ENCODE measurements at places on chromosomes 13 and 19.

GRCh38 chr19:13946414-13946813 is 5.9 kb upstream of the DCAF15 start:
- no peak for DNase-seq

DNA sequence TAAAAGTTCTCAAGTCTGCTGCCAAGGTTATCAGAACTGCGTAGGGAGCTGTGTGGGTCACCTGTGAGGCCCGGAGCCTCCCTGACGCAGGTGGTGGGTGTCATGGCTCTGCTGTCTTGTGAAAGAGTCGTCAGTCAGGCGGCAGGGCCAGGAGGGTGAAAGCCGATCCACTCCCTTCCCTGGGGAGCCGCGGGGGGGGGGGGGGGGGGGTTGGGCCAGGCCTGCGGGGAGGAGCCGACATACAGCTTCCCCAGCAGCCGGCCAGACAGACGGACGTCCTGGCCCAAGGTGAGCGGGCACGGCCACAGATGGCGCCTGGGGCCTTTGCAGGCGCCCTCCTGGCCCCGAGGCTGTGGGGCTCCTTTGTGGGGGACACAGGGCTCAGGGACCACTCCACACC is 12.4 kb downstream of the SBNO2 start:
- DNase-seq: no peak

DNA sequence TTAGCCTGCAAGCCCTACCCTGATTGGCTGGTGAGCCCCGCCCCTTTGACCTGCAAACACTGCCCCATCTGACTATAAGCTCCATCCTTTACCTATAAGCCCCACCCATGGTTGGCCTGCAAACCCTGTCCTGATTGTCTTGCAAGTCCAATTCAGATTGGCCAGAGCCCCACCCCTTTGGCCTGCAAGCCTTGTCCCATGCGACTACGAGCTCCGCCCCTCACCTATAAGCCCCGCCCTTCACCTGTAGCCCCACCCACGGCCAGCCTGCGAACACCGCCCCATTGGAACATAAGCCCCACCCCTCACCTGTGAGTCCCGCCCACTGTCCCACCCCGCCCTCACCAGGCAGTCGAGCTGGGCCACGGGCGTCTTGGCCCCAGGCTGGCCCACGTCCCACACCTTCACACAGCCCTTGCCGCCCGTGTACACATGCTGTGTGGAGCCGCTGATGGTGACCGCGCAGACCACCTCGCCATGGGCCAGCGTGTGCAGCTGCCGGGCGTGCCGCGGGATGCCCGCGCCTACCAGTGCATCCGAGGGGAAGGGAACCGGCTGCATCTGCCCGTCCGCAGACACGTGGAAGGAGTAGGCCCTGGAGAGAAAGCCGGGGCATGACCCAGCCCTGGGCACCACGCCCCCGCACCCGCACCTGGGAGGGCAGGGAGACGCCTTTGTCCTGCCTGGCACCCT is 22.9 kb downstream of the TLE2 start:
- no peak for DNase-seq

DNA sequence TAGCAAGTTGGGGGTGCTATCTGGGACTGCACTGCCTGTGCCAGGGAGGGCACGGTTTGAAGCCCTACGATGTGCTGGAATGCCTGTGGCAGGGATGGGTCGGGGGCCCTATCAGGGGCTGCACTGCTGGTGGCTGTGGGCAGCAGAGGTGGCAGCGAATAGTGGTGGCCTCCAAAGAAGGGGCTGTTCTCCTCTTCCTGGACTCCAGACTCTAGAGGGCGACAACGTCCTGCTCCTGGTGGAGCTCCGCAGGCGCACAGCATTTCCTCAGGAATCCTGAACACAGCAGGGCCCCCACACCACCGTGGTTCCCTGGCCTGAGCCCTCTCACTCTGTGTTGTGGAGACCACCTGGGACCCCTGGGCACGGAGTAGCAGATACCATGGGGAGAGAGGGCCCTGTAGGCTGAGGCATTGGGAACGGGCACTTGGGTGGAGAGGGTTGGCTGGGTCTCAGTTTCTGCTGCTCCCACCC is 145.6 kb downstream of the TNFRSF19 start:
- DNase-seq: no peak

GRCh38 chr19:11225815-11226214 is 13.6 kb upstream of the ANGPTL8 start:
- no peak for DNase-seq

DNA sequence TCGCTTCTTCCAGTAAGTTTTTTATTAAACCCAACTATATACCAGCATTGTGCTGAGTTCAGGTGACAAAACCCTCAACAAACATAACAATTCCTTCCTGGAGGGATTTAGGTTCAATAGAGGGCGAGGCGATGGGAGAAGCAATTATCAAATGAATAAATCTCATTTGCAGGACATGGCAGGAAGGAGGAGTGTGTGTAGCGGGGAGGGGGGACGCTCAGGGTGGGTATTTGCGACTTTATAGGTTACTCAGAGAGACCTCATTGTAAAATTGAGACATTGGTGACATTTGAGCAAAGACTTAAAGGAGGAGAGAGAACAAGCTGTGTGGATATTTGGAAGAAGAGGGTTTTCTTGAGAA is 3.9 kb downstream of the C3 start:
- no peak for DNase-seq

GRCh38 chr19:2503521-2504109 is 27.7 kb downstream of the GADD45B start:
- DNase-seq: no peak

GRCh38 chr19:2326699-2327360 is 1.6 kb downstream of the LSM7 start:
- DNase-seq: no peak

GRCh38 chr19:23515551-23515950 is 120.3 kb upstream of the ZNF91 start:
- DNase-seq: no peak

- no peak for DNase-seq
Measured at GRCh38 chr19:50542943-50543342, 25.3 kb downstream of the LRRC4B start.

GRCh38 chr13:34738254-34738992 is 203.6 kb upstream of the NBEA start:
- DNase-seq: no peak

- DNase-seq: peak; percentile 71
Measured at GRCh38 chr19:38686530-38686888, 39.1 kb downstream of the ACTN4 start.

DNA sequence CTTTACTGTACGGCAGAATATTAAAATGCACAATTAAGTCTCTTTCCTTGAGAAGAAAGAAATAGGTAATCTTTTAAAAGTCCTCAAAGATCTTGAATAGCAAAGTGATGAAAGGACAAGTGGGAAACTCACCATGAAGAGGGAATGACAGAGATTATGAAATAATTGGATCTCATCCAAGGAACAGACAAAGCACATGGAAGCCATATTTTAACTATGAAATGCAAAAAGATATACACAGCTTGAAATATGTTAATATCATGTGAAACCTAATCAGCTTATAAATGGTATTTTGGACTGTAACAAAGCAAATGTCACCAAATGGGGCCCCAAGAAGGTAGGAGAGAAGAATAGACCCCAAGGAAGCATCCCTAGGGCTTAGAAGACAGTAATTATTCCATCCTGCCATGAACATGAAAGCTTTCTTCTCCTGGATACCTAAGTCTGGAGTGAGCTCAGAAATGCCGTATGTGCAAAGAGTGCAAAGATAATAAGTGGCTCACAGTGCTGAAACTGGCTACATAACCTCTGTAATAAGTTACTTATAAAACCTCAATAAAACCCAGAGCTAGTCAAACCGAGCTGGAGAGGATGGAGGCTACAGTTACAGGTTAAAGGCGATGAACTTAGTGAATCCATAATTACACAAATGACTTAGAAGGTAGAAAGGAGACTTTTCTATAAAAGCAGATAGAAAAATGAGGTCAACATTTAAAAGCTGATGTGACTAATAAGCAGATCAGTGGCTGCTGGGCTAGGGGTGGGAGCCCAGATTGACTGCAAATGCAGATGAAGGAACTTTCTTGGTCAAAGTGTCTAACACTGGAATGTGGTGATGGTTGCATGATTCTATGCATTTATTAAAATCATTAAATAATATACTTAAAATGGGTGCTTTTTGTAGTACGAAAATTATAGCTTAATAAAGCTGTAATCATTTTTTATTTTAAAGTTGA is 34.4 kb downstream of the DCLK1 start:
- DNase-seq: no peak

GRCh38 chr13:53642306-53642705 is 613.7 kb downstream of the OLFM4 start:
- no peak for DNase-seq

DNA sequence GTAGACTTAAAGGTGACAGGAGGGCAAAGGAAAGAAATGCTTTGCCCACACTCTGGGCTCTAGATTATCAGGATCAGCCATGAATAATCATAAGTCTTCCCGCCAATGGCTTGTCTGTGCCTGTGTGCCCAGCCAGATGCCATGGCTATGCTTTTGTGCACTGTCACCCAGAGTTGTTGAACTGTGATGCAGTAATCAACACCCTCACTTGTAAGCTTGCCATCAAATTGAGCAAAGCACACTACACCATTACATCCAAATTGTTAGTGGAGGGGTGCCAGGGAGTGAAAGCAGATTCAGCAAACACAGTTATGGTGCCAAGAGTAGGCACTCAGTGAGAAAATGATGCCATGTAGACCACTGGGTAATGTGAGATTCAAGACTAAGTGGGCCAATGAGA is 845.3 kb upstream of the MIR17HG start:
- DNase-seq: no peak

DNA sequence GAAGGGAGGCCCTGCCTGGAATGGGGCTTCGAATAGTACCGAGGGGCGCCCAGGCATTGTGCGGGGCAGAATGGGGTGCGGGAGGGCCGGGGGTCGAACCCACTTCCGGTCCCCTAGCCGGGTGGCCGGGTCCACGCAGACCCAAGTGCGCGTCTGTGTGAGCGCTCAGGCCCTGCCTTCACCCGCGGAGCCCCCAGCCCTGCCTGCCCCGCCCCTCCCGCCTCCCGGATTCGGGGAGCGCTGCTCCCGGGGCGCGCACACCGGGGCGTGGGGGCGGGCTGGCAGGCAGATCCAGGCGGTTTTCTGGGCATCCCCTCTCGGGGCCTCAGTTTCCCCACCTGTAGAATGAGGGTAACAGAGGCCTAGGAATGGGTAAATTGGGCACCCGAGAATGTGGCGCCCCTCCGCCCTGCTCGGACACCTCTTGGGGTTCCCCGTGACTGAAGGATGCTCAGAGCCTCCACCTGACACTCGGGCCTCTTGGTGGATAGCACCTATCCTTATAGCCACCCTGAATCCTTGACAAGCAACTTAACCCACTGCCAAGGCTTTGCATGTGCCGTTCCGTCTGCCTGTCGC is 682 bp downstream of the PIK3R2 start:
- DNase-seq: no peak

DNA sequence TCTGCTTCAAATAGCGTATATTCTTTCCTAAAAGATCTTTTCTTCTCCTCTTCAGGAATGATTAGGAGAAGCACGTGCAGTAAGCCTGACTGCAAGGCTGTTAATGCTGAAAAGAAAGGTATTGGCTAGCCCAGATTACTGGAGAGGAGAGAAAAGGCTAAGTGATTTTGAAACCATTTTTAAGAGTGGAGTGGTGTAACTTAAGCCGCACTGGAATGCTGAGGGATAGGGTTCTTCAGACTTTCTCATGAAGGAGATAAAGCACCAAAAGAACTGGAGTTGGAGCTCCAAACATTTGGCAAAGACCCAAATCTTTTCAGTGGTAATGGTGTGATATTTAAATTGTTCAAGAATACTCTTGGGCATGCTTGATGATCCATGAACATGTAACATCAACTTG is 388.3 kb downstream of the COG6 start:
- DNase-seq: no peak

- peak; percentile 47 for DNase-seq
Measured at GRCh38 chr19:10113964-10114650, 2.6 kb downstream of the P2RY11 start.

GRCh38 chr13:68784275-68784674 is 1323.4 kb upstream of the ATXN8OS start:
- DNase-seq: no peak

DNA sequence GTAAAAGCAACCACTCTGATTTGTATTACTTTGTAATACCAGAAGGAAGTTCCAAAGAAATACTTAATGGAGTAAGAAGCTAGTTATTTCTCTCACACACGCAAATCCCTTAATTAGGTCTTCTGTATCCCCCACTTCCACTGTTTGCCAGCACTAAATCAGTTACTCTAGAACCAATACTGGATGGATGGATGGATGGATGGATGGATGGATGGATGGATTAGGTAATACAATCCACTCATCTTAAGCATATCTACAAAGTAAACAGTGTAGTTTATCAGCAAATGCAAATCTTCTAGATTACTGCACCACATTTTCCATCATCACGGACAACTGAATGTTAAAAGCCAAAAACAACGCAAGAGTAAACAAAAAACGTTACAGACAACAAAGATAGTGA is 5.2 kb upstream of the EFNB2 start:
- no peak for DNase-seq

DNA sequence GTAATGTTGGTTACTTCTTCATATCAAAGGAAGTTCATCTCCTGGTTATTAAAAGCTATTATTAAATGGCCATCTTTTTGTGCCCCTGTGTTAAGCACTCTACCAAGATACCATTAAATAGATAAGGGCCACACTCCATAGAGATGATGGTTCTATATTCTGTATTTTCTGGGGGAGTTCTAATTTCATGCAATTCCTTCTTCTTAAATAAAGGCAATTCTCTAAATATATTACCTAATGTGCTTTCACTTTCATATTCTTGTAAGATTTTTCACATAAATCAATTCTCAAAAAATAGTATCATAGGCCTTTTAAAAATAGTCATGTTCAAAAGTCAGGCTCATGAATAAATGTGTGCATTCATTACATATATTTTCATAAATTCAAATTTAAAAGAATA is 47.0 kb upstream of the USPL1 start:
- peak; percentile 7 for DNase-seq

DNA sequence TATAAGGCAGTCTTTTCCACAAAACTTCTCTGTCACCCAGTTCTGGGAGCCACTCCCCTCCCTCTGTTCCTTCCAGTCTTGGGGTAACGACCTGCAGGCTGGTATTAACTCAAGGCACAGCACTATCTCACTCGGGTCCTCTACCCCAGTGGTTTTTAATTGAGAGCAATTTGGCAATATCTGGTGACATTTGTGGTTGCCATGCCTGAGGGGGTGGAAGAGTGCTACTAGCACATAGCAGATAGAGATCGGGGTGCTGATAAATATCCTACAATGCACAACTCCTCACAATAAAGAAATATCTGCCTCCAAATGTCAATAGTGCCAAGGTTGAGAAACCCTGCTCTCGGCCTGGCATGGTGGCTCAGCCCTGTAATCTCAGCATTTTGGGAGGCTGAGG is 117.7 kb upstream of the ABCC4 start:
- DNase-seq: no peak
